ENCODE measurements at places on chromosomes 12 and 14. TPM values are rescaled to one million over a fixed set of nuclear protein-coding genes. Genes with fewer than 3 reads are reported as not detected.

Gene PTPRR
- total RNA-seq, result 3.4 TPM

Gene DEPDC4
- total RNA-seq, result 1.9 TPM

Gene FOXJ2
- 10.3 TPM for total RNA-seq

DNA sequence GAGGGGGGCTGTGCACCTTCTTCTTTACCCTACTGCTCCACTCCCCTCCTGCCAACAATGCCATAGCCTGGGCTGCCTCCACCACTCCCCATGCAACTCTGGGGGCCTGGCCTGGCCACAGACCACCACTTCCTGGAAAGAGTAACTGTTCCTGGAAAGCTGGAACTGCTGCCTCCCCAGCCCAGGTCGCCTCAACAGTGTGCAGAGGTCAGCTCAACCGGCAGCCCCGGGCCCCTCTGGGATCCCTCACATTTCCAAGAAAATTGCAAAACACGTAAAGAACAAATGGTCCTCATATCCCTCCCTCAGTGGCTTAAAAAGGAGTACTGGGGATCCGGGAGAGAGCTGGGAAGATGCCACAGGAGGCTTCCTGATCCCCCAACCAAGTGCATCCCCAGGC is 22.4 kb upstream of the DIO3 start:
- DNase-seq, result no peak
